AML-193 (cell line): ENCODE measurements at places on chromosomes 12 and 14.

DNA sequence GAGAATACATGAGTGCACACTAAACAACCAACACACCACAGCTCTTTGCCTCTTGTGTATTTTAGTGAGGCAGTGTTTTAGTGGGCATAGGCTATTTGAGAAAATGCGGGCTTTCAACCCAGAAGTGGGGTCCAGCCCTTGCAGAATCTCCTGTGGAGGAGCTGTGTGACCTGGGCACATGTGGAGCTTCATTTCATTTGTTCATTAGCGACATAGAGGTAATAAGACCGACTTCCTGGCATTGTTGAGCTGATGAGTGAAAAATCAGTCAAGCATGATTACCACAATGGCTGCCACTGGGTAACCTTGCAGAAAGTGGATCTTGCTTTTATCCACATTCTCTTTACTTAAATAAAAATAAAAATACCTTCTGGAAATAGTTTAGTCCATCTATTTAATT lies 923.5 kb downstream of the BCL11B start:
- no peak for DNase-seq

- no peak for DNase-seq
Measured at GRCh38 chr12:1793426-1794210, 26.7 kb upstream of the LRTM2 start.

DNA sequence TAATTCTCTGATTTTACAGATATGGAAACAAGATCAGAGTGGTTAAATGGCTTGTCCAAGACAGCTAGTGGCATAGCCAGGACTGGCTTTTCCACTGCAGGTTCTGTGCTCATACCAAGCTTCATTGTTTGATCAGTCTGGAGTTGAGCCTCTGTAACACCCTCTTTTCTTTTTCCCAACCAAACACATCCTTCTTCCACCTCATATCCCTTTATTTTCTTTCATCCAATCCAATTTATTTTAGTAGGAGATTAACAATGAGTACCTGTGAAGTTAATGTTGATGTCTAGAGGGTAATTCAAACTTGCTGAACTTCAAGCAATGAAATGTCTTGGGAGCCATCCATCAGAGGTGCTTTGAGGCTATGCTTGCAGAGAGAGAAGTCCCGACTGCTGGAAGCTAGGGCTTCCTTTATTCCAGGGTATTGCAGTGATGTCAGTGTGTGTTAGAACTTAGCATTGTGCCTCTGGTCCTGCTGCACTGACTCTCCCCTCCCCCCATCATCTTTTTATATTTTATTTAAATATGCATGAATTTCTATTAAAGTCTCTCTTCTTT lies 452.1 kb upstream of the PDE3A start:
- no peak for DNase-seq

DNA sequence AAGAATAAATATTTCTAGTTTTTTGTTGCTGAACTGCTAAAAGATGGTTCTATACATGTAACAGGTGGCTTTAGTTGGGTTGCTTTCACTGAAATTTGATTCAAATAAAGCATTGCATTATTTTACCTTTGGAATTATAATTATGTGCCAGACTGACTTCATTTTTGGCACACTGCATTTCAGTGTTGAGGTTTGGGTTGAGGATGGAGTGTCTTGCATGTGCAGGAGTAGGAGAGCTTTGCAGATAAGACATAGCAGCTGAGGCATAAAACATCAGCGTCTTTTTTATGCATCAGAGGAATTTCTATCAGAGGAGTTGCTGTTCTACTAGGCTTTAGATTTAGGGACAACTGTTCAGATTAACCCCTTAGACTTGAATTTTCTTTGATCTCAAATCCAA lies 17.2 kb downstream of the SAMD4A start:
- DNase-seq, result no peak

DNA sequence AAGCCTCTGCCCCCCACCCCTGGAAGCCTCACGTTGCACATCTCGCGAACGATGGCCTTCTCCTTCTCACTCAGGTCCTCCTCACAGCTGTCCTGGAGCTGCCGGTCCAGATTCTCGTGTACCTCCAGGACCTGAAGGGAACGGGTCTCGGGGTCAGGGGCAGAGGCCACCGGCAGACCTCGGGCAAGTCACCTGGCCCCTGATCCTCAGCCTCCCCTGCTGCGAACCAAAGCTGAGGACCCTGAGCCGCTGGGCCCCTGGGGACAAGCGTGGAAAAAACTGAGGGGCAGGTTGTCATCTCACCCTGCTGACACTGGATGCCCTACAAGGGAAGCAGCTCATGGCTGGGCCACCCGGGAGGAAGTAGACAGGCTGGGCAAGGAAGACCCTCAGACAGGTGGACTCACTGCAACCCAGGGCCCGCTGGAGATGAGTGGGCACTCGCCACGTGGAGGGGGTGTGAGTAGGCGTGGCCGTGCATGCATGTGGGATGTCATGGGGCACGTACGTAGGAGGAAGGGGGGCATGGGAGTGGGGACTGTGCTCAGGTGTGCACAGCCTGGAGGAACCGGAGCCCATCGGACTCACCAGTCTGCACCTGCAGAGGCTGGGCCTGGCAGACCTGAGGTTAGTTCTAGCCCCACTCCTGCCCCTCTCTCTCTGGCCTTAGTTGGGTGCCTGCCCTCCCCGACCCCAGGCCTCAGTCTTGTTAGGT lies 35.1 kb downstream of the CCNK start:
- no peak for DNase-seq

DNA sequence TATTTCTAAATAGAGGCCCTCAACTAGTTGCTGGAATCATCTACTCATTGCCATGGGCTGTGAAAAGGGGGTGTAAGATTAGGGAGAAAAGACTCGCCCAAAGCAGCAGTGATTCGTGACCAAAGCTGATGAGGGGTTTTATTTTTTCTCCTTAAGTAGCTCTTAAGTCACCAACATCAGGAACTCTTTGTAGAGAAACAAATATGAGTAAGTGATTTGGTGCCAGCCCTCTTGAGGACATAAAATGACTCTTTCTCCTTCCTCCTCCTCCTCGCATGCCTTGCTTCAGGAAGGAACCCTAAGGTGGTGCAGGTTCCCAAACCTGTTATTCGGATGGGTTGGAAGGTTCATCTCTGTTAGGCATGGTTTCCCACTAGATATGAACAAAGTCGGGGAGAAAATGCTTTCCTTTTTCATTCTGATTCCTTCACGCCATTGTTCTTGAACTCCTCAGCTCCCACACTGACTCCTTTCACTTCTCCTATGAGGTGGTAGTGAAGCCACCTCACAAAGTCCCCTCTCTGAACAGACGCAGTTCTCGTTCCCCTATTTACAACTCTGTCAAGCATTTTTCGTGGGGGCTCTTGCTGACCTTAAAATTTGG lies 113.4 kb downstream of the ETV6 start:
- no peak for DNase-seq
